ENCODE measurements at places on chromosomes 6 and 20. TPM values are rescaled to one million over a fixed set of nuclear protein-coding genes. Genes with fewer than 3 reads are reported as not detected.

The RIPOR3 gene
- not detected for total RNA-seq

The SLC17A2 gene
- not detected for total RNA-seq

The TXLNB gene
- total RNA-seq = 0.17 TPM

The GRM1 gene
- not detected for total RNA-seq

The RSPH4A gene
- total RNA-seq = not detected

The SEMG1 gene
- not detected for total RNA-seq

The SFTA2 gene
- total RNA-seq = not detected

The ADNP gene
- total RNA-seq = 53.7 TPM

The AHI1 gene
- total RNA-seq = 18.6 TPM

The ULBP2 gene
- 0.90 TPM for total RNA-seq

The RALGAPB gene
- 25.7 TPM for total RNA-seq

The SLC17A5 gene
- 5.4 TPM for total RNA-seq

The C20orf204 gene
- total RNA-seq = 3.1 TPM

The SAPCD1 gene
- total RNA-seq = 11.3 TPM

The PAQR8 gene
- total RNA-seq = 12.2 TPM

The AVP gene
- total RNA-seq = not detected

The SLC22A1 gene
- total RNA-seq = 0.14 TPM

The LAMA2 gene
- total RNA-seq = 0.15 TPM

The TGM3 gene
- not detected for total RNA-seq

The PTK6 gene
- total RNA-seq = 0.78 TPM

The GTSF1L gene
- not detected for total RNA-seq

The IL20RA gene
- not detected for total RNA-seq

The KCNG1 gene
- total RNA-seq = 2.1 TPM

The ENPP5 gene
- 0.10 TPM for total RNA-seq

The MAP7 gene
- 1.3 TPM for total RNA-seq

The NRSN1 gene
- total RNA-seq = not detected

The ECT2L gene
- total RNA-seq = not detected

The DDX27 gene
- 42.8 TPM for total RNA-seq

The ANGPT4 gene
- not detected for total RNA-seq

The WFDC5 gene
- total RNA-seq = not detected

The THBS2 gene
- total RNA-seq = not detected

The LBP gene
- total RNA-seq = not detected

The NMBR gene
- total RNA-seq = not detected

The MUC21 gene
- total RNA-seq = not detected

The AIF1 gene
- 29.0 TPM for total RNA-seq

The SYNDIG1 gene
- not detected for total RNA-seq

The ARMC2 gene
- 4.4 TPM for total RNA-seq

The OOEP gene
- total RNA-seq = 0.45 TPM

The BCAS4 gene
- total RNA-seq = 11.6 TPM

The CGA gene
- total RNA-seq = not detected

The PRPF6 gene
- 62.3 TPM for total RNA-seq

The RIMS4 gene
- not detected for total RNA-seq

The SLC17A9 gene
- 9.5 TPM for total RNA-seq

The APCDD1L gene
- not detected for total RNA-seq

The MYLK4 gene
- total RNA-seq = 0.07 TPM

The EEF1A2 gene
- 1.7 TPM for total RNA-seq

The DNPH1 gene
- 57.9 TPM for total RNA-seq

The ABHD16B gene
- total RNA-seq = not detected

The ME1 gene
- total RNA-seq = 0.36 TPM

The BICRAL gene
- 12.0 TPM for total RNA-seq

The CRISP2 gene
- not detected for total RNA-seq

The TNXB gene
- 5.8 TPM for total RNA-seq

The LGSN gene
- not detected for total RNA-seq

The MATN4 gene
- 0.70 TPM for total RNA-seq

The IP6K3 gene
- total RNA-seq = not detected
